ENCODE measurements at places on chromosomes 16 and 17. TPM values are rescaled to one million over a fixed set of nuclear protein-coding genes. Genes with fewer than 3 reads are reported as not detected.

KRTAP4-6 gene
- total RNA-seq, result not detected

CBFA2T3 gene
- total RNA-seq, result 0.17 TPM

MT1M gene
- 5.1 TPM for total RNA-seq

ACSM5 gene
- total RNA-seq, result 0.17 TPM

EXOC3L1 gene
- not detected for total RNA-seq

MYCBPAP gene
- total RNA-seq, result 1.5 TPM

SDR42E2 gene
- not detected for total RNA-seq

CIBAR2 gene
- not detected for total RNA-seq

HS3ST3A1 gene
- total RNA-seq, result 21.4 TPM

FBXL16 gene
- 0.17 TPM for total RNA-seq

HEATR9 gene
- total RNA-seq, result not detected

KCNH6 gene
- not detected for total RNA-seq

CACNG1 gene
- total RNA-seq, result not detected

MT4 gene
- not detected for total RNA-seq

CTRB1 gene
- total RNA-seq, result not detected

RPH3AL gene
- 3.5 TPM for total RNA-seq

ZPBP2 gene
- not detected for total RNA-seq

TBC1D10B gene
- total RNA-seq, result 49.0 TPM

TUBD1 gene
- 2.6 TPM for total RNA-seq

SLFN13 gene
- 2.2 TPM for total RNA-seq

DYNLRB2 gene
- total RNA-seq, result not detected

CCDC144A gene
- total RNA-seq, result 10.9 TPM

PRSS22 gene
- not detected for total RNA-seq

CHRNE gene
- total RNA-seq, result 0.87 TPM

ZKSCAN2 gene
- total RNA-seq, result 4.1 TPM

DNAH17 gene
- total RNA-seq, result not detected

FKBP10 gene
- total RNA-seq, result 407 TPM

CX3CL1 gene
- total RNA-seq, result 0.33 TPM

TLCD3B gene
- not detected for total RNA-seq

CACNG3 gene
- total RNA-seq, result not detected

LRRC37A gene
- total RNA-seq, result 2.5 TPM

SCARF1 gene
- total RNA-seq, result 0.83 TPM

CLEC3A gene
- not detected for total RNA-seq
